ENCODE measurements at places on chromosomes 16 and 17. TPM values are rescaled to one million over a fixed set of nuclear protein-coding genes. Genes with fewer than 3 reads are reported as not detected.

ABCA10 gene
- 11.5 TPM for total RNA-seq

TSPOAP1 gene
- 7.2 TPM for total RNA-seq

TMEM92 gene
- 0.93 TPM for total RNA-seq

TRIM47 gene
- 43.5 TPM for total RNA-seq

MYOCD gene
- 7.6 TPM for total RNA-seq

ITGAX gene
- total RNA-seq, result 2.8 TPM

REXO5 gene
- total RNA-seq, result 234 TPM

OTOP3 gene
- not detected for total RNA-seq

ABCC12 gene
- total RNA-seq, result 14.2 TPM

TBX4 gene
- total RNA-seq, result 1.7 TPM

- peaks cover 4% of the 10 kb centered on the region for H3K4me1 ChIP-seq
- no peaks in the 10 kb centered on the region for H3K36me3 ChIP-seq
- H3K27ac ChIP-seq, result peak overlapping the region; percentile 83
- DNase-seq, result peak; percentile 64
- peak overlapping the region; percentile 76 for H3K4me3 ChIP-seq
- no peaks in the 10 kb centered on the region for H3K27me3 ChIP-seq
These were observed 477 bp downstream of the CENPV start for GRCh38 chr17:16352667-16353316.

DNA sequence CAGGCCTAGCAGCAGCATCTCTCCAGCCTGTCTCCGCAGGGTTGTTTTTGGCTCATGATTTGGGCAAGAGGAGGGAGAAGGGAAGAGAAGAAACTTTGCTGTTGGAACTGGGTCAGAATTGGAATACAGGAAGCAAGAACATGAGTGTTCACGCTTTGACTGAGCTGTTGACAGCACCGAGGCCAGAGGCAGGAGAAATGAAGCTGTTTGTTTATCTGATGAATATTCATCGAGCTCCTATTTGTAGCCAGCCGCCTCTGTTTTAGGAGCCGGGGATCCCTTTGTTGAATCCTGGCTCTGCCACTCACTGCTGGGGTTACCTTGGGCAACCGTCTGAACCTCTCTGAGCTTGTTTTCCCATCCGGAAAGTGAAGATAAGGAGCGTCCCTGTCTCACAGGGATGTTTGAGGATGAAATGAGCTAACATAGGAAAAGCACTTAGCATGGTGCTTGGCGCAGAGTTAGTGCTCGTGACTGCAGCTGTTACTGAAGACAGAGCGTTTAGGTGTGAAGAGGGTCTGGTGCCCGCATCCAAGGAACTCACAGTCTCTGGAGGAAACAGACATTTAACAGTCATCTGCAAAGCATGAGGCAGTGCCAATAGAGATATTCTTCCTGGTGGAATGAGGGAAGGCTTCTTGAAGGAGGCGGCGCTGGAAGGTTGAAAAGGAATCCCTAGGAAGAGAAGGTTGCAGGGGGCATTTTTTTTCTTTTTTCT is 29.2 kb downstream of the RAP1GAP2 start:
- H3K4me1 ChIP-seq, result no peaks in the 10 kb centered on the region
- H3K36me3 ChIP-seq, result no peaks in the 10 kb centered on the region
- H3K4me3 ChIP-seq, result no peak overlapping the region
- no peak overlapping the region for H3K27ac ChIP-seq
- no peak for DNase-seq

- DNase-seq, result no peak
- H3K36me3 ChIP-seq, result no peaks in the 10 kb centered on the region
- no peak overlapping the region for H3K4me3 ChIP-seq
- no peak overlapping the region for H3K27ac ChIP-seq
- H3K27me3 ChIP-seq, result no peaks in the 10 kb centered on the region
These were observed 111.7 kb upstream of the CDH5 start for GRCh38 chr16:66254751-66255150.

DNA sequence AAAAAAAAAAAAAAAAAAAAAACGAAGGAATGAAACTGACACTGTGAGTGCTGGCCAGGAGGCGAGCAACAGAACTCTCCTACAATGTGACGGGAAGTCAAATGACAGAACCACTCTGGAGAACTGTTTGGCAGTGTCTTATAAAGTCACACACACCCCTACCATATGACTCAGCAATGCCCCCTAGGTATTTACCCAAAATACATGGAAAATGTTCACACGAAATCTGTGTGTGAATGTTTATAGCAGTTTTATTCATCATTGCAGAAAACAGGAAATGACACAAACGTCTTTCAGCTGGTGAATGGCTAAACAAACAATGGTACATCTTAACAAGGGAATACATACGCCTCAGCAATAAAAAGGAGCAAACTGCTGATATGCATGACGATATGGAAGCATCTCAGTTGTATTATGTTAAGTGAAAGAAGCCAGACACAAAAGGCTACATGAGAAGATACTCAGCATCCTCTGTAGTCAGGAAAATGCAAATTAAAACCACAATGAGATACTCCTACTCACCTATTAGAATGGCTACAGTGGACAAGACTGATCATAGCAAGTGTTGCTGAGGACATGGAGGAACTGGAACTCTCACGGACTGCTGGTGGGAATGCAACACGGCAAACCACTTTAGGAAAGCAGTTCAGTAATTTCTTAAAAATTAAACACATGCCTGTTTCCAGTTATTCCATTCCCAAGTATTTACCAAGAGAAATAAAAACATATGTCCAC is 74.7 kb downstream of the TBC1D16 start:
- no peaks in the 10 kb centered on the region for H3K4me1 ChIP-seq
- H3K27me3 ChIP-seq, result no peaks in the 10 kb centered on the region
- no peaks in the 10 kb centered on the region for H3K36me3 ChIP-seq

DNA sequence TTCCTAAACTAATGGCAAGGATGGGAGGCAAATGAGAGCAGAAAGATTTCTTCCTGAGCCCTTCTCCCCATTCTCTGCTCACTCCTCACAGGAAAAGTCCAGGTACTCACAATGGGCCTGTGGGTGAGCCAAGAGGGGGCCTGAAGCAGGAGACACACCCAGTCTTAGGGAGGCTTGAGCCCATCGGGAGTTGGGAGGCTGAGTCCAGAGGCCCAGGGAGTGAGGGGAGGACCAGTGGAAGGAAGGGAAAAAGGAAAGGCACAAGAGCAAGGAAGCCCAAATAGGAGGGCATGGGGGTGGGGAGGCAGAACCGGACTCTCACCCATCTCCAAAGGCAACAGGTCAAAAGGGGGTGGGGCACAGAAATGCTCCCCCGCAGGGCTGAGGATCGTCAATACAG is 68.1 kb upstream of the CNEP1R1 start:
- no peaks in the 10 kb centered on the region for H3K36me3 ChIP-seq
- peaks cover 8% of the 10 kb centered on the region for H3K4me1 ChIP-seq
- no peak overlapping the region for H3K27ac ChIP-seq
- H3K4me3 ChIP-seq, result no peak overlapping the region
- H3K27me3 ChIP-seq, result no peaks in the 10 kb centered on the region

DNA sequence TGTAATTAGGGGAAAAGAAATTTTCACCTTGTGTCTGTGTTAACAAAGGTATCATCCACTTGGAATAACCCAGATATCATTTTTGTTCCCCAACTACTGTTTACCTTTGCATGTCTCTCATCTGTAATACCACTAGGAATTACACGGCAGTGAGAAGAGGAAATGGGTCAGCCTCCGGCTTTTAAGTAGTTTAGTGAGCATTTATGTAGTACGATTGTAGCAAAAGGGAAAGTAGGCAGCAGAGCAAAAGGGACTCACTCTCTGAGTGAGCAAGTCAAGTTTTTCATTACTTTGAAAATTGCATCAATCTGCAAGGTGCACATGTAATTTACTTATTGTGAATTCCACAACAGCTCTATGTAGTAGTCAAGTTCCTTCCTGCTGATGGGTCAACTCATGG is 11.2 kb downstream of the PHF12 start:
- H3K4me3 ChIP-seq, result no peak overlapping the region
- H3K4me1 ChIP-seq, result peaks cover 24% of the 10 kb centered on the region
- no peak overlapping the region for H3K27ac ChIP-seq
- no peak for DNase-seq

DNA sequence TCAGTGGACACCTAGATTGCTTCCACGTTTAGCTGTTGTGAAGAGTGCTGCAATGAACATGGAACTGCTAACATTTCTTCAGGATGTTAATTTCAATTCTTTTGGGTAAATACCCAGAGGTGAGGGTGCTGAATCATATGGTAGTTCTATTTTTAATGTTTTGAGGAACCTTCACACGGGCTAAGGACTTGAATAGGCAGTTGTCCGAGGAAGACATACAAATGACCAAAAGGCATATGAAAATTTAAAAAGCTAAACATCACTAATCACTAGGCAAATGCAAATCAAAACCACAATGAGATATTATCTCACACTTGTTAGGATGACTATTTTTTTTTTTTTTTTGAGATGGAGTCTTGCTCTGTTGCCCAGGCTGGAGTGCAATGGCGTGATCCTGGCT is 173.3 kb downstream of the PRKCB start:
- no peaks in the 10 kb centered on the region for H3K36me3 ChIP-seq
- no peak for DNase-seq
- no peak overlapping the region for H3K27ac ChIP-seq
- no peaks in the 10 kb centered on the region for H3K4me1 ChIP-seq

GRCh38 chr16:82070656-82071369 is 35.8 kb downstream of the HSD17B2 start:
- no peak overlapping the region for H3K4me3 ChIP-seq
- H3K36me3 ChIP-seq, result no peaks in the 10 kb centered on the region
- no peaks in the 10 kb centered on the region for H3K4me1 ChIP-seq
- H3K27ac ChIP-seq, result no peak overlapping the region

- peaks cover 13% of the 10 kb centered on the region for H3K4me1 ChIP-seq
- no peaks in the 10 kb centered on the region for H3K36me3 ChIP-seq
- no peak overlapping the region for H3K27ac ChIP-seq
- H3K27me3 ChIP-seq, result no peaks in the 10 kb centered on the region
- no peak for DNase-seq
These were observed 100.8 kb downstream of the ADCY9 start for GRCh38 chr16:4015275-4016004.

GRCh38 chr17:2936771-2937321 is 126.6 kb downstream of the OR1D5 start:
- no peak for DNase-seq
- H3K4me1 ChIP-seq, result peaks cover 5% of the 10 kb centered on the region
- H3K4me3 ChIP-seq, result no peak overlapping the region

DNA sequence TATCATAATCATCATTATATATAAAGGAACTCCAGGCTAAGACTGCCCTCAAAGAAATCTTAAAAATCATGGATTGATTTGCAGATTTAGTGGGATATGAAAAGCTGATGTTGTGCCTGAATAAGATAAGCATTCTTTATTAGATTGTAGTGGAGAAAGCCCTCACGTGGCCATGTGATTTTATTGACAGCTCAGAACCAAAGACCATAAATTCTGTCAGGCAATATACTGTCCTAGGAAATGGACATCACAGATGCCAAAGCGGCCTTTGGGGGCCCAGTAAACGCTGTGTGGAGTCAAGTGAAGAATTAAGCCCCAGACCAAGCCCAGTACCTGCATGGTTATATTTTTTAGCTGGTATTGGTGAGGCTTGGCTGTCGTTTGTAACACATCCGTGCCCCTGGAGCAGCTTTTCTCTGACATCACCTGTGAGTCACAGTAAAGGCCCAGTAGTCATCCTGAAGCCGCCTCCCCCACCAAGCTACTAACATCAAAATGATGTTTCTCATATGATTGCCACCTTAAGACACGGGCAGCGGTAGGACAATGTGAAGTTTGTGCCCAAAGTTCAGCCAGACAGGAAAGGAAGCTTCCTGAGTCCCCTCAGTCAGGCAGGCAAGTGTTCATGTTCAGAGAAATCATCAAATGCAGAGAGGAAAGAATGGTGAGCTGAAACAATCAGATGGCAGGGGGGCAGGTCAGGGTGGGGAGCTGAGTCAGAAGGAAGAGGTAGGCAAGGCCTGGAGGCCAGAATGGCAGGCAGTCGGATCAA is 209.4 kb downstream of the IRX3 start:
- H3K4me1 ChIP-seq, result no peaks in the 10 kb centered on the region
- H3K27me3 ChIP-seq, result no peaks in the 10 kb centered on the region
- no peak for DNase-seq
- H3K4me3 ChIP-seq, result no peak overlapping the region

- no peak overlapping the region for H3K27ac ChIP-seq
- no peaks in the 10 kb centered on the region for H3K4me1 ChIP-seq
- H3K36me3 ChIP-seq, result no peaks in the 10 kb centered on the region
- DNase-seq, result peak; percentile 12
- H3K27me3 ChIP-seq, result no peaks in the 10 kb centered on the region
These were observed 105.8 kb upstream of the METRNL start for GRCh38 chr17:82973456-82974135.

GRCh38 chr16:50007744-50008143 is 17.3 kb upstream of the CNEP1R1 start:
- no peak overlapping the region for H3K4me3 ChIP-seq
- H3K4me1 ChIP-seq, result no peaks in the 10 kb centered on the region
- no peak overlapping the region for H3K27ac ChIP-seq
- no peaks in the 10 kb centered on the region for H3K36me3 ChIP-seq

GRCh38 chr17:37824534-37825485 is 80.0 kb upstream of the HNF1B start:
- no peak for DNase-seq
- H3K27ac ChIP-seq, result no peak overlapping the region
- H3K4me1 ChIP-seq, result no peaks in the 10 kb centered on the region
- no peaks in the 10 kb centered on the region for H3K36me3 ChIP-seq
- no peaks in the 10 kb centered on the region for H3K27me3 ChIP-seq

DNA sequence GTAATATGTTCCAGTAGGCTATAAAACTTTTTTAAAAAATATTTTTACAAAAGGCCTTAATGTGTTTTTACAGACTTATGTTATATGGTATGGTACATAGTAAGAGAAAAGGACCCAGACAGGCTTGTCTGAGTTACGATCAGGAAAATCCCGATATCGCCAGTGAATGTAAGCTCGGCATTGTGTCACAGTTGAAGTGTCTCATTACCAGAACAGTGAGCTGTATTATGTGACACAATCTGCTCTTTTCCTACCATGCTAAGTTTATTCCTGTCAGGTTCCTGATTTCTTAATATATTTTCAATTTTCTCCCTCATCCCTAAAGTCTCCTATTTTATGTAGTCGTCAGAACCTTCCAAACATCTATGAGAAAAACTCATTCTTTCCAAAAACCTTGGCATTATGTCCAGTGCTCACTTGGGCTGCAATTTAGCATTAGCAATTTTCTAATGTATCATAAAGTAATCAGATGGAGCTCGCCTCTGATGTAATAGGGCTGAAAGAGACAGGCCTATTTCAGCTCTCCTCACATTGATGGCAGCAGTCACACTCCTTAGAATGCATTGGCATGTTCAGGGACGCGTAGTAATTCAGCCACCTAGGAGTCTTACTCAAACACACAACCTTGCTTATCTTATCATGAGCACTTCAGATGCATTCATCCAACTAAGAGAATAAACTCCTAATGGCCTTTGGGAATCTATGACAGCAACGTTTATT is 147.6 kb upstream of the NOG start:
- no peaks in the 10 kb centered on the region for H3K36me3 ChIP-seq
- no peaks in the 10 kb centered on the region for H3K27me3 ChIP-seq
- H3K27ac ChIP-seq, result no peak overlapping the region
